ENCODE measurements at places on chromosomes 13 and 19. TPM values are rescaled to one million over a fixed set of nuclear protein-coding genes. Genes with fewer than 3 reads are reported as not detected.

Gene HIF3A
- total RNA-seq: 0.49 TPM

Gene KANK2
- 590 TPM for total RNA-seq

Gene LYPD3
- total RNA-seq: 0.36 TPM

Gene LRP3
- total RNA-seq: 15.0 TPM

Gene SIGLEC5
- not detected for total RNA-seq

Gene C2CD4C
- not detected for total RNA-seq

Gene LENG9
- 4.9 TPM for total RNA-seq

Gene CAMSAP3
- not detected for total RNA-seq

Gene MCF2L
- total RNA-seq: 8.0 TPM
